ENCODE measurements at places on chromosomes 2 and 18.

DNA sequence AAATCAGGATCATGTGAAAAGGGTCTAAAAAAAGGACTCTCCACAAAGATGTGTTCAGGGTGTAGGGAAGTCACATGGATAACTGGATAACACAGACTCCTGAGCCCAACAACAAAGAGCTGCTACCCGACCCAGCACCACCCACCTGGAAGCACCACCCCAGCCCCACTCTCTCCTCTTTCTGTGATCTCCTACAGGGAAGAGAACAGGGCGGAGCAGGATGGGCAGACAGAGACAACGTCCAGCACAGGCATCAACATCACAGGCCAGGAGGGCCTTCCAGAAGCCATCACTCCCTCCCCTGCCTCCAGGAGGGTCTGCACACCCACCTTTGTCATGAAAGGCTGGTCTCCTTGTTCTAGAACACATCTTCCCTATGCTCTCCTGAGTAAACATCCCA, 1.3 kb upstream of the CIB4 start:
- no peak for DNase-seq

- peak; percentile 25 for DNase-seq
These were observed 49.0 kb downstream of the SETBP1 start for GRCh38 chr18:44729631-44730101.

GRCh38 chr2:158756976-158757375, 38.1 kb upstream of the DAPL1 start:
- DNase-seq = peak; percentile 7

DNA sequence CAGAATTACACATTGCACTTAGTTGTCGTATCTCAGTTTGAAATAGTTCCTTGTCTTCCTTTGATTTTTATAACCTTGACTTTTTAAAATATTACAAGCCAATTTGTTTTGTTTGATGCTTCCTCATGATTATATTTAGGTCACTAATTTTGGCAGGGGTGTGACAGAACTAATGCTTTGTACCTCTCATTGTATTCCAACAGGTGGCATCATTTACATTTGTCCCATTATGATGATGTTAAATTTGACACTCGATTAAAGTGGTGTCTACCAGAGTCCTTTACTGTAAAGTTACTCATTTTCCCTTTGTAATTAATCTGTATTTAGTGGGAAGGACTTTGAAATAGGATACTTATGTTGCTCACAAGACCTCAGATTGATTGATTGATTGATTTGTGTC, 21.5 kb upstream of the MFSD2B start:
- DNase-seq = no peak

DNA sequence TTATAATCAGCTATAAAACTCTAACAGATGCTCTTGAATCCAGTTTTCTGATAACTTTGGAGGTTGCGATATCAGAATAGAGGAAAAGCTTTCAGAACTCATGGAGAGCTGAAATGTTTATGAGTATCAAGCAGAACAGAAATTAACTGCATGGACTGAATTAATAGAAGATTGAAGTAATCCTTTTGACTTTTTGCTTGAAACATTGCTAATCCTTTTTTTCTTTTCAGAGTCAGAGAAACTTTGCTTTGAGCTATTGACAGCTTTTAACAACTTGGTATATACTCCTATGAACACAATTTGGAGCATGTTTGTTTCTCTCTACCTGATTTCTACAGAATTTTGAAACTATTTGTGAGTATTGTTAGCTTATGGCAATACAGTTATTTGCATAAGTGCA, 1254.8 kb downstream of the LRP1B start:
- no peak for DNase-seq

DNA sequence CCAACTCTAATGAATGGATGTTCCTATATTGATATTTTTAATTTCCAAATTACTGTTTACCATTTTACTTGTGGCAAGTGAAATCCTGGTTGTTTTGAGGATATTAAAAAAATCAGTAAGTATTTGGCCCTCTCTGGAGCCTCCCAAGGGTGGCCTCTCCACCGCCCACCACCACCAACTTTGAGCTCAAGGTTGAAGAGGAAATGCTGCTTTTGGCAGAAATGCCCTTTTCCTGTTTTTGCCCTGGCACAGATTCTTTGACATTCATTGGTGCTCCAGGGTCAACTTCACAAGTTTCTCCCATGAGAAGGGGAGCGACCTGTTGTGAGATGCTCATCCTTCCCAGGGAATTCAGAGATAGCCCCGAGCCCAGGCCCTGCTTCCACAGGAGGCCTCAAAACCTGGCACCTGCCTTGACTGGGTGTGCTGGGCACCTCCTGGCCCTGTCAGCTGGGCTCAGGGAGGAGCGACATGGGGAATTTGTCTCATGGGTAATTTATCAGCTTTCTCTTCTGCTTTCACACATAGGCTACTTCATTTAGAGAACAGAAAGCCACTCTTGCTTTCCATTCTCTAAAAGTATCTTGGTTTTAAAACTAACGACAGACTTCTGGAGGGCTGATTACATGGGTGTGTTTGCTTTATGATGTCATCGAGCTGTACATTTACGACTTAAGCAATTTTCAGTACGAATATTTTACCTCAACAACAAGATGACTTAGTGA, 6.9 kb downstream of the CD8A start:
- DNase-seq = peak; percentile 28

- no peak for DNase-seq
These were observed 316.1 kb downstream of the PTH2R start for GRCh38 chr2:208722731-208723130.

DNA sequence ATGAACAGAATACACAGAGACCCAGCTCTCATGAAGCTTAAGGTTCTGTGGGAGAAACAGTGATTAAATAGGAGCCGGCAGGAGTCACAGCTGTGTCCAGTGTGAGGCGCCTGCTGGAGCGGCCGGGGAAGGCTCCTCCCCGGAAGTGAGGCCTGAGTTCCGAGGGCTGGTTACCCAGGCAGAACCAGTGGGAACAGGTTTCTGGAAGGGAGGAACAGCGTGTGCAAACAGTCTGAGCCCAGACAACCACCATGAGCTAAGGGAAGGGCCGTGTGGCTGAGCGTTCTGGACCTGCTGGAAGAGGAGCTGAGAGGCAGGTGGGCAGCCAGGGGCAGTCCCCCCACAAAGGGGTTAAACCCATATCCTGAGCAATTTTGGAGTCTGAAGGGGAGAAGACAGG, 26.0 kb upstream of the NPAS2 start:
- no peak for DNase-seq

DNA sequence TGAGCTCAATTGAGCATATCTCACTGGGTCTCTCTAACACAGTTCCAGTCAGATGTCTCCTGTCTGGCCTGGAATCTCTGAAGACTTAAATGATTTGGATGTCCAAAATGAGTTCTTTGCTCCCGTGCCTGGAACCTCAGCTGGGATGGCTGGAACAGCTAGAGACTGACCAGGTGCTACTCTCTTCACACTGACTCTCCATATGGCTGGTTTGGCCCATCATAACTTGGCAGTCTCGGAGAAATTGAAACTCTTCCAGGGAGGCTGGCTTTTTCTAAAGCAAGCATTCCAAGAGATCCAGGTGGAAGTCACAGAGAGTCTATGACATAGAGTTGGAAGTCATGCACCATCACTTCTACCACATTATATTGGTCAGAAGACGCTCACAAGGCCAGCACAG, 129.6 kb upstream of the NOL4 start:
- DNase-seq = no peak

- DNase-seq = no peak
These were observed 89.8 kb downstream of the ZNF516 start for GRCh38 chr18:76405280-76405679.

GRCh38 chr2:162085090-162085891, 11.3 kb upstream of the DPP4 start:
- no peak for DNase-seq

- peak; percentile 89 for DNase-seq
These were observed 16.1 kb downstream of the WNT10A start for GRCh38 chr2:218896501-218897393.

DNA sequence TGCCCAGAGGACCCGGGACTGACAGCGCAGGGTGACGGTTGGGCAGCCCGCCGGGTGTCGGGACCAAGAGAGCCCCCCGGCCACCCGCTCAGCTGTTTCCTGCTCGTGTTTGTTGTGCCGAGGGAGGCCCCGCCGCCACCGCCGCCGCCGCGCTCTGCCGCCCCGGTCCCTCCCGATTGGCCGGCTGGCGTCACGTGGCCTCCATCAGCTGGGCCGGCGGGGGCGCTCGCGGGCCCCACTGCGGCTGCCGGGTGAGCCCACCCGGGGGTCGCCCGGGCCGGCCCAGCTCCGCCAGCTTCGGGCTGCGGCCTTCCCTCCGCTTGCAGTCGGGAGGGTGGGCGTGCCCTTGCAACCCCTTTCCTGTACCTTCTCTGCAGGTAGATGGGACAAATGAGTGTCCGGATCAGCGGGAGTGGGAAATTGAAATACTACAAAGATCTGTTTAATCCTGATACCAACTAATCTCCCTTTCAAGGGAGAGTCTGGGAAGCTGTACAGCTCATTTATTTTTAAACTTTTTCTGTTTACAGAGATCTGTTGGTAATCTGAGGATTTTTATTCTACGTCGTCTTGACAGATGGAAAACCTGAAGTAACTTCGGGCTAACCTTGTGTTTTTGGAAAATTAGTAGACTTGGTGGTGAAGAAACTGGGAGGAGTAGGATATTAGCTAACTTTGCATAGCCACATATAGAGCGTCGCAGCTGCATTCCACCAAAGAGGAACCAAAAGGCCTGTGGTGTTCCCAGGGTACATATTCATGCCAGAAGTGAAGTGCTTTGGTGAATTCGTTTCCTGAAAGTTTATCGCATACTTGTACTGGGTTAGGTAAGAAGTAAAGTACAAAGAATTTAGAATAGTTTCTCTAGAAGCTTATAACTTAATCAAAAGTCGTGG, 1.2 kb downstream of the YPEL5 start:
- peak; percentile 84 for DNase-seq

GRCh38 chr18:36274083-36274715, 23.3 kb upstream of the FHOD3 start:
- DNase-seq = no peak

- DNase-seq = no peak
These were observed 102.7 kb downstream of the SH3BP4 start for GRCh38 chr2:235054475-235054874.

GRCh38 chr18:63322908-63323634, 3.5 kb upstream of the BCL2 start:
- DNase-seq = no peak

GRCh38 chr18:67354091-67354490, 162.4 kb downstream of the DSEL start:
- no peak for DNase-seq

GRCh38 chr2:227407591-227408151, 19.9 kb upstream of the SCYGR1 start:
- DNase-seq = no peak

- DNase-seq = no peak
These were observed 250.9 kb downstream of the IRS1 start for GRCh38 chr2:226548732-226549131.

GRCh38 chr18:23669202-23669766, 6.6 kb upstream of the ANKRD29 start:
- no peak for DNase-seq

- DNase-seq = no peak
These were observed 39.3 kb downstream of the RPL31 start for GRCh38 chr2:101041413-101041812.

GRCh38 chr18:30522288-30522929, 520.1 kb downstream of the DSC3 start:
- no peak for DNase-seq

DNA sequence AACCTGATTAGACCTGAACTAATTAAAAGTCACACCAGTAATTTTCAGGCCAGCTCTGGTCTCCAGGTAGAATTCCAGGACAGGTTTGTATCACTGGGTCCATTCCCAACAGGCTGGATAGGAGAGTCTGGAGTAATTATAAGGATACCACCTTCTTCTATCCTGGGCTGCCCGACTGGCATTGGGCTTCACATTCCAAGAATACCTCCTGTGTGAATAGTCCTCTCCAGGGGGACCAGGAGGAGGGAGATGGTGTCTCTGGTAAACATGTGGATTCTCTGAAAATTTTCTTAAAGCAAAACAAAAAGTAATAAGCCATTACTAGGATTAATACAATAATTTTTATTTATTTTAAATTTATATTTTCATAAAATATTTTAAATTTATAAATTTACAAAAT, 17.3 kb downstream of the DUSP11 start:
- no peak for DNase-seq

- DNase-seq = no peak
These were observed 32.4 kb downstream of the SLC66A2 start for GRCh38 chr18:79919089-79919488.

GRCh38 chr18:45997700-45998151, 30.6 kb upstream of the EPG5 start:
- peak; percentile 39 for DNase-seq

GRCh38 chr18:75009296-75009695, 199.6 kb downstream of the PTGR3 start:
- no peak for DNase-seq

GRCh38 chr18:25734336-25734735, 356.1 kb downstream of the SS18 start:
- DNase-seq = no peak

GRCh38 chr18:54558609-54559585, 32.1 kb upstream of the DYNAP start:
- no peak for DNase-seq

- DNase-seq = no peak
These were observed 14.8 kb upstream of the REEP1 start for GRCh38 chr2:86352137-86352726.

- DNase-seq = no peak
These were observed 42.7 kb upstream of the ZDBF2 start for GRCh38 chr2:206231669-206232286.

DNA sequence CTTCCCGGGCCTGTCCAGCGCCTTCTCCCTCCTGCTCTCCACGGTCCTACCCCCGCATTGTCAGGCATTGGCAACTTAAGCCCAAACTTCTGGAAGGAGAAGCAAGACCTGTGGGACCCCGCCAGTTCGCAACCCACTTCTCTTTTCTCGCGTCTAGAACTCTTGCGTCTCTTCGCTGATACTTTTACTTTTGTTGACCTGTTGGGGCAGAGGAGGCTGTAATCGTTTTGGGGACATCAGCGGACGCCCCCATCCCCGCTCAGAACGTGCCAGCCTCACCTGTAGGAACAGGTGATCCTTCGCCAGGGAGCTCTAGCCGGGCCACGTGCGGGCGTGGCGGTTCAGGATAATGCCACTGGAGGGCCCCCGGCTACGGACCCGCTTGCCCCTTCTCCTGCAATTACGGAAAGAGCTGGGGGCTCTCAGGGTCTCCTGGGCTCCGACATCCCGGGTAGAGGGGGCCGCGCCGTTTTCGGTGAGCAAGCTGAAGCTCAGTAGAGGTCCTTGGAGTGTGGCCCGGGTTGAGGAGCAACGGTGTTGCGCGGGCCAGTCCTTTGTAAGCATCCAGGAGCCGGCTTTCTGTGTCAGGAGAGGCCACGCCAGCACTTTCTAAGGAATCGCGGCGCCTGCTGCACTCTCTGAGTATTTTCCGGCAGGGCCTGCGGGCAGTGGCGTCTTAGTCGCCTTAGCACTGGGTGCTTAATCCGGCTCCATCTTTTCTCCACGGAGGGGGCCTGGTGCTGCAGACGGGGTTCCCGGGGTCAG, 1.6 kb downstream of the MTCL1 start:
- DNase-seq = peak; percentile 14

All from stimulated activated naive CD8-positive, alpha-beta T cell treated with anti-CD3 and anti-CD28 coated beads, Interleukin-15, Interleukin-2, amounts not matched to agents 100 U/mL and 50 U/mL, for 24 hours (primary cell).